ENCODE measurements at places on chromosomes 16 and 17. TPM values are rescaled to one million over a fixed set of nuclear protein-coding genes. Genes with fewer than 3 reads are reported as not detected.

- no peak for DNase-seq
These were observed 110.7 kb upstream of the IRX3 start for GRCh38 chr16:54397190-54397835.

- DNase-seq, result no peak
These were observed 11.2 kb downstream of the METTL22 start for GRCh38 chr16:8632675-8633182.

- DNase-seq, result no peak
These were observed 60.9 kb upstream of the ZNF750 start for GRCh38 chr17:82900741-82901140.

Gene AATK
- total RNA-seq, result 2.1 TPM

Gene INCA1
- total RNA-seq, result 0.36 TPM

DNA sequence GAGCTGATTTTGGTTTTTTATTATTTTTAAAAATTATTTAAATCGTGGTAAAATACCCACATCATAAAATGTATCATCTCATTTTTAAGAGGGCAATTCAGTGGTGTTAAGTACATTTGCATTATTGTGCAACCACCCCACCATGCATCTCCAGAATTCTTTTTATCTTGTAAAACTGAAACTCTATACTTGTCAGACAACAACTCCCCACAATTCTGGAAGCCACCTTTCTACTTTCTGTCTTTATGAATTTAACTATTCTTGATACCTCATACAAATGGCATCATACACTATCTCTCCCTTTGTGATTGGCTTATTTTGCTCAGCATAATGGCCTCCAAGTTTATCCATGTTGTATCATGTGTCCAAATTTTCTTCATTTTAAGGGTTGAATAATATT lies 97.9 kb downstream of the HS3ST3B1 start:
- no peak for DNase-seq

DNA sequence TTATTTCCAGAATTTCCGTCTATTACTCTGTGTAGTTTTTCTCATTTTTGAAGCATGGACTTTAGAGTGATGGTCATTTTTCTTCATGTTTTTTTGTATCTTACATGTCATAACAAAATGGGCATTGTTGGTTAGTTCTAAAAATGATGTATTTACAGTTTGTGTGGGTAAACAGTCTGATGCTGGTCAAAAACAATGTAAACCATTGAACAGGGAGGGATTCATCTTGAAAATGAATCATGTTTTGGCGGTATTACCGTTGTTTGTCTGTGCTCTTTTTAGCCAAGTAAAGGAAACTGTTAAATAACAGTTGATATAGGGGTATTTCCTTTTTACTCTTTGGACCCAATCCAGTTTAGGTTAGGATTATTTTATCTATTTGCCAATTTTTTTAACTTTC lies 315.8 kb downstream of the BCAS3 start:
- no peak for DNase-seq

Gene SPATA22
- not detected for total RNA-seq

- DNase-seq, result no peak
These were observed 14.2 kb upstream of the PEMT start for GRCh38 chr17:17605729-17606088.

- no peak for DNase-seq
These were observed 3.1 kb upstream of the UBE2I start for GRCh38 chr16:1306334-1306733.

GRCh38 chr17:3026125-3026855 lies 37.1 kb downstream of the OR1D5 start:
- DNase-seq, result no peak

DNA sequence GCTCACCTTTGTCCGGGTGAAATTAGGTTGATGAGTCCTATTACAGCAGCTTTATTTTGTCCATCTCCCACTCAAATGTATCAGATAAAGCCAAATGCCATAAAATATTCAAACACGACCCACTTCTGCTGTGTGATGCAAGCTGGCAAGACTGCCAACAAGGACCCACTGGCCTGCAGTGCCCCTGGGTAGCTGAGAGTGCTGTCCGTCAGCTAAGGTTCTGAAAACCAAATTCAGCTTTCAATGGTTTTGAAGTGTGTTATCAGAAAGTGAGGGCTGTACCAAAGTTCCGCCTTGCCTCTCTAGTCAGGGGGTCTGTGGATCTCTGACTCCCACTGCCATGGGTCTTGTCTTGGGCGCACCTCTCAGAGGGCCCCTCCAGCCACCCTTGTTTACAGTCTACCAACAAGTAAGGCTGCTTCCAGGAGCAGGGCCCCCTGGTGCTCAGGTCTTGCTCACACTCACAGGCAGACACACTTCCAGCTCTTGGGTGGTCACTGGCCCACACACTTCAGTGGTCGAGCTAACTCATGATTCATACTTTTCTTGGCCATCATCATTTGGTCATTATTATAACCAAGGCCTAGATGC lies 10.5 kb upstream of the CCDC182 start:
- DNase-seq, result no peak

GRCh38 chr16:61969077-61969382 lies 67.2 kb downstream of the CDH8 start:
- DNase-seq, result no peak

- DNase-seq, result no peak
These were observed 313 bp upstream of the NSRP1 start for GRCh38 chr17:30116345-30116660.

- DNase-seq, result no peak
These were observed 12.3 kb upstream of the SPAG9 start for GRCh38 chr17:51132964-51133319.

- DNase-seq, result no peak
These were observed 5.6 kb downstream of the NOG start for GRCh38 chr17:56599088-56599487.

- DNase-seq, result no peak
These were observed 141.2 kb downstream of the LAT start for GRCh38 chr16:29126057-29126494.

GRCh38 chr17:1294157-1294717 lies 14.8 kb downstream of the TRARG1 start:
- DNase-seq, result peak; percentile 94

- no peak for DNase-seq
These were observed 10.0 kb downstream of the CYBC1 start for GRCh38 chr17:82440469-82440981.

- DNase-seq, result no peak
These were observed 6.7 kb upstream of the ABCC3 start for GRCh38 chr17:50627782-50628601.

GRCh38 chr17:45063198-45063597 lies 2.1 kb downstream of the NMT1 start:
- no peak for DNase-seq

DNA sequence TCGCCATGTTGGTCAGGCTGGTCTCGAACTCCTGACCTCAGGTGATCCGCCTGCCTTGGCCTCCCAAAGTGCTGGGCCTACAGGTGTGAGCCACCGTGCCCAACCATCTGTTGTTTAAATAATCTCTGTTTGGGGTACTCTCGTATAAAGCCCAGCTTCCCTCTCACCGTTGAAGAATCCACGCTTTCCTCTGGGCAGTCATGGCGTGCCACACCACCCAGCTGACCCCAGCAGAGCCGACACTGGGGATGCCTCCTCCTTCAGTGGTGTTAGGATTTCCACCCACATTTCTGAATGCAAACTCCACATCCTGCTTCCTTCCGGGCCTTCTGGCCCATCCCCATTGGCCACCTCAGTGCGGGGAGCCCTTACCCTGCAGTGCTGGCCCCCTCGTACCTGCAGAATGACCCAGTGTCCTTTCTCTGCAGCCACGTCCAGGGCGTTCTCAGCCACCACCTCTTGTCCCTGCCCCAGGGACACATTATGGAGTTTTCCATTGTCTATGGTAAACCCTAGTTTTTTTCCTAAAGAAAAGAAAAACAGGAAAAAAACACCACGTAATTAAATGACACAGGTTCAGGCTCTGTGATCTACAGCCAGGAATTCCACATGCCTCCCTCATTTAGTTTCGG lies 60.4 kb downstream of the PGS1 start:
- no peak for DNase-seq

DNA sequence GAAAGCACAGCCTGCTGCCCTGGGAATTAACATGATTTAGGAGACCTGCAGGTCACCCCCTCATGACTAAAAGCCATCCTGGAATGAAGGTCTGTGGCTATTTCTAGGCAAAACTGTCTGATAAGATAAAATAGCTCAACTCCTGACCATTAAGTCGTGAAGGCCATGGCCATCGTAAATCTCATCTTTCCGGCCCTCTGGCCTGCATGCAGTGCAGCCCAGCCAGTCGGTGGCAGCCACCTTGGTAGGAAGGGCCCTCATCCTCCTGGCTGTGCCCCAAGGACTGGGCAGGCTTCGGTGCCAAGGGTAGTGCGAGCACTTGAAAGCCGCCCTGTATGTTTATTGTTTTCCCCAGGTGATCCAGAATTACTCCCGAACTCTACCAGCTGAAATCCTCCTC lies 18.2 kb upstream of the MEOX1 start:
- no peak for DNase-seq

Gene SPIRE2
- 3.3 TPM for total RNA-seq

DNA sequence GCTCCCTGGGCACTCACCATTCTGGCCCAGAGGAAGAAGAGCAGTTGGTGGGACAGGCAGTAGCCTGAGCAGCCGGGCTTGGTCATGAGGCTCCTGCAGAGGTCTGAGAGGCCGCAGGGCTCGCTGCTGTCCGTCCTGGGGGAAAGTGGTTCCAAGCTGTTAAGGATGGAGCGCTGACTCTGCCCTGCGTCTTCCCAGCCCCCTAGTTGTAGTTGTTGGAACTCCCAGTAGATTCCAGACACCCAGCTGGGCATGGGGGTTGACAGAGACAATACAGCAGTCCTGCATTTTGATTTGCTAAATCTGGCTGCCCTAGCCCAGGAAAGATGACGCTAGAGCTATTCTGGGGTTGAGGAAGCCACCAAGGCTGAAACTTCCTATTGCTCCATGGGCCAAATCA lies 7.3 kb downstream of the C16orf89 start:
- no peak for DNase-seq

- no peak for DNase-seq
These were observed 106.8 kb downstream of the BRIP1 start for GRCh38 chr17:61756561-61756960.

Gene ALDH3A1
- not detected for total RNA-seq

Gene EFNB3
- 0.09 TPM for total RNA-seq

Gene LYRM9
- 16.6 TPM for total RNA-seq

- no peak for DNase-seq
These were observed 29.9 kb downstream of the BAIAP2 start for GRCh38 chr17:81064678-81065475.

- no peak for DNase-seq
These were observed 2.6 kb downstream of the CDK5RAP3 start for GRCh38 chr17:47973541-47973940.

DNA sequence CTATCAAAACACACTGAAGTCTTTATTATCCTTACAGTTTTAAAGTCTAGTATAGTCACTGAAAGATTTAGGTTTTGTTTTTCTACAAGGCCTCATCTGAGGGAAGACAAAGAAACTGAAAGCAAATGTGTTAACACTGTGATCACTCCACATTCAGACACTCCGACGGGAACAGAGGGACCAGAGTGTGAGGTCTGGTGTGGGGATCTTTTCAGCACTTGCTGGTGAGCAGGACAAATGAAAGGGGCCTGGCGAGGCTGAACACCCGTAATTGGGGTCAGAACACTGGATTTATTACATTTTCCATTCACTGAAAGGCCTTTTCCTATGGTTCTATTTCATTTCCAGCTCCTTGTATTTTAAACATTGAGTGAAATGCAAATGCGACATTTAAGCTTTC lies 910.5 kb downstream of the CDH11 start:
- DNase-seq, result no peak

Gene MYH8
- not detected for total RNA-seq

GRCh38 chr16:81885976-81886586 lies 107.0 kb downstream of the PLCG2 start:
- no peak for DNase-seq

DNA sequence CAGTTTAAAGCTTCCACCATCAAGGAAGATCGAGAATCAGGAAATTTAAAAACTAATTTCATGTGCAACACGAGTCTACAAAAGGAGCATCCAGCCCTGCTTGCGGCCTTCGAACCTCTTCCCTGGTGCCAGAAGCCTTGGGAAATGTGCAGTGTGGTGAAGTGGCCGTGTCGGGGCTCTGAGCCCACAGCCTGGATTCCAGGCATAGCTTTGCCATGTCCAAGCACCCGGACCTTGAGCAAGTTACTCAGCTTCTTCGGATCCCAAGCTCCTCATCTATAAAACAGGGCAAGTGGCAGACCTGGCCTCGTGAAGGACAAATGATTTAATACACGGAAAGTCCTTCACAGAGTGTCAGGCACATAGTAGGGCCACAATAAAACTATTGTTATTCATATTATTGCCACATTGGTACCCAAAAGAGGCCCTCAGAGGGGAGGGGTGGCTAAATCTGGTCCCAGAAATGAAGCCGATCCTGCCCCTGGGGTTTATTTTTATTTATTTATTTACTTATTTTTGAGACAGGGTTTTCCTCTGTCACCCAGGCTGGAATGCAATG lies 34.8 kb downstream of the COTL1 start:
- no peak for DNase-seq

- peak; percentile 24 for DNase-seq
These were observed 36.2 kb downstream of the DGKE start for GRCh38 chr17:56870081-56870651.

Gene NPIPB9
- 3.0 TPM for total RNA-seq

DNA sequence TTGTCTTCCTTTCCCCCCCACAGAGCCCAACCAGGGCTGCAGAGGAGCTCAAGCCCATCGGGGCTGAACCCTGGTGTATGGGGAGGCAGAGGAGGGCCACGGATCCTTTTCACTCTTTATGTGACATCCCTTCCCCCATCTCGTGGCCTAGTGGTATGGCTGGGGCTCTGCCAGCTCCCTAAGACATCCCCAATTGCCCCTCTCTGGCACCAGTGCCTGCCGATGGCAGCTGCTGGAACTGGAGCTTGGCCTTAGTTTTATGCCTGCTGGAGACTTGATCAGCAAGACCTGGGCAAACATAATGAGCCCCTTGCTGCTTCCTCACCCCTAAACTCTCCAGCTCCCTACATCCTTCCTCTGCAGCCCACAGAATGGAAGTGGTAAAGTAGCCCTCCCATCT lies 8.0 kb upstream of the TOP2A start:
- DNase-seq, result no peak

DNA sequence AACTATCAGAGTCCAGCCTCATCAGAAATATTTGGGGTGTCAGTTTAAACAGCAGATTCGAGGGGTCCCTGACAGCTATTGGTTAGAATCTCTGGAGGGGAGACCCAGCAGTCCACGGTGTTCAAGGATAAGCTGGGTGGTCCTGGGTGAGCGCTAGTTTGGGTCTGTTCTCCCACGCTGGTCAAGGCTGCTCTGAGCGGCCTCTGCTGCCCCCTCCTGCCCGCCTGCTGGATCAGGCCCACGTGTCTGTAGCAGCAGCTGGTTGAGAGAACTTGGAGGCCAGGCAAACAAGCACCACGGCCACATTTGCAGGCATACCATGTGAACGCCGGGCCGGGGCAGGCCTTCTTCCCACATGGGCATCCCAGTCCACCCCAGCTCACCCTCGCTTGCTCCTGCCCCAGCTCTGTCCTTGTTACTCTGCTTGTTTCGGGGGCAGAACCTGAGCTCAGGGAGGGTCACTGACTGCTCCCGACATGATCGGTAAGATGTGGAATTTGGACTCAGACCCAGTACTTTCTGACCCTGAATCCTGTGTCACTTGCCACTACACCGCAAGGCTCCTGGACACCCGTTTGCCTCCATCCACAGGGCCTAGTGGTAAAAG lies 7.4 kb downstream of the FOXF1 start:
- no peak for DNase-seq
